Activated CD4-positive, alpha-beta T cell treated with anti-CD3 and anti-CD28 coated beads for 24 hours (primary cell): ENCODE measurements at places on chromosomes 4 and X.

DNA sequence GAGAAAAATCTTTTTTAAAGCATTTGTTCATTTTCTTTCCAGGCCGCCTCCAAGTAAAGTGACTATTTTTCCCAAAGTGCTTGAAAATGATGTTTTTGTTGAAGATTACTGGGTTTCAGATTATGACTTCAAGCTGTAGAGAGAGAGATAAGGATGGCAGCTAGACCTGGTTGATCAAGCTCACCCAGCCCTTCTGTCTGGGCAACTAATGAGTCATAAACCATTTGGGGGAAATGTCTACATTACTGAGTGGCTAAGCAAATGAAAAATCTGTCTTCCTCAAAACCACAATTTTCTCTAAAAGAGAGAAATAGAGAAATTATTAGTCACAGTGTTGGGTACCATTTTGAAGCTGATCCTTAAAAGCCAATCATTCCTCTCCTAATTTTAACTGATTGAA is 355.4 kb upstream of the CPEB2 start:
- DNase-seq, result no peak

GRCh38 chr4:93684571-93684970 is 144.0 kb upstream of the ATOH1 start:
- DNase-seq, result no peak

- DNase-seq, result no peak
These were observed 47.9 kb downstream of the COX18 start for GRCh38 chr4:73021634-73022033.

DNA sequence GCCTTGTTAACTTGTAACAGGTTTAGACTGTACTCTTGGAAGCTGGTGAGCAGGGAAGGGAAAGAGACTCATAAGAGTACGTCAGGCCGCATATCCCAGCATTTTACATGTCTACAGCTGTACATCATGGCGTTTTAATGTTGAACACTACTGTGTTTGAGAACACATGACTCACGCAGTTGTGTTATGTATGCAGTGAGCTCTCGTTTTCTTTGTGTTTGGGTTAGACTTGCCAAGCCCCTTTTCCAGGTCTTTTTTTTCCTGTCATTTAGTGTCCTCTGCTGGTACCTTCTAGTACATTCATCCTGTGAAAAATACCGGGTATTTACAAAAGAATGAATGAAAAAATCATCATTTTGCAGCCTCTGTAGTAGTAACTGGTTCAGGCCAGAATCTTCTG is 35.3 kb downstream of the SMS start:
- no peak for DNase-seq

DNA sequence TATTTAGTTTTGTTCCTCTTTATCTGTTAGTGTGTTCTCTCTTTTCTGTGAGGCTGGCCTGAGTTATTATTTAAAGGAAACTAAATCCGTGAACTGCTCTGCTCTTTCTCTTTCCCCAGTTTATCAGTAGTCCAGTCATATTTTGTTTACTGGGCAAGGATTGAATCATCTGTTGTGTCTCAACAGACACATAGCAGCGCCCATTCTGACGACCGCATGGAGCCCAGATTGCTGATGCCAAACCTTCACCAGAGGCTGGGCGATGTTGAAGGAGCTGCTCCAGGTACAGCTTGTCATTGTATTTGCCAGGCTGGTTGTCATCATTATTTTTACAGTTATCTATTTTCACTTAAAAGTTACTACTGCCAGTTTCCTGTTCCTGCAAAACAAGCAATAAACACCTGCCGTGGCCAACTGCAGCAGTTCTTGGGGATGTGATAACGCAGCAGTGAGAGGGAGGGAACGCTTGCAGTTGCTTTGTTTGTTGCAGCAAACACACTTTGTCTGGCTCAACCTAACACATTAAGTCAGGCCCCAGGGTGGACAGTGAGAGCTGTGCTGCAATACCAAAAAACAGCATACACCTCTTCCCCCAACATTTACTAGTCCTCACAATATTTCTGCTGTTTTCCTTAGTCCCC is 10.1 kb downstream of the REELD1 start:
- no peak for DNase-seq

DNA sequence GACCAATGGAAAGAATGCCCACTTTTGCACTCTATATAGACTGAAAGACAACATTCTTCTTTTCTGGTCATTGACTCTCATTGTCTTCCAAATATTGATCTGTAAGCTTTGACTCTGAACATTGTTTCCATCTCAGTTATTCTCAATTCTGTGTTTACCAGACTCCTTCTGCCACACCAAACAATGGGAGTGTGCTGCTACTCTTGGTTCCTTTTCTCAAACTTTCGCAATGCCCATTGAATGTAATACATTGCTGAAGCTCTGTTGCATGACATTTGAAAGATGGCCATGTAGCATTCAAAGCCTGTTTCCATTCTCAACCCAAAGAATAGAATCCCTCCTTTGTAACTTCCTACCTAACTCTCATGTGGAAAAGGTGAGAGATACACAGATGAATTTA is 136.2 kb downstream of the BTC start:
- no peak for DNase-seq

GRCh38 chrX:110044346-110045249 is 41.7 kb downstream of the TMEM164 start:
- no peak for DNase-seq
